ENCODE measurements at places on chromosomes 7 and 10. TPM values are rescaled to one million over a fixed set of nuclear protein-coding genes. Genes with fewer than 3 reads are reported as not detected.

DNA sequence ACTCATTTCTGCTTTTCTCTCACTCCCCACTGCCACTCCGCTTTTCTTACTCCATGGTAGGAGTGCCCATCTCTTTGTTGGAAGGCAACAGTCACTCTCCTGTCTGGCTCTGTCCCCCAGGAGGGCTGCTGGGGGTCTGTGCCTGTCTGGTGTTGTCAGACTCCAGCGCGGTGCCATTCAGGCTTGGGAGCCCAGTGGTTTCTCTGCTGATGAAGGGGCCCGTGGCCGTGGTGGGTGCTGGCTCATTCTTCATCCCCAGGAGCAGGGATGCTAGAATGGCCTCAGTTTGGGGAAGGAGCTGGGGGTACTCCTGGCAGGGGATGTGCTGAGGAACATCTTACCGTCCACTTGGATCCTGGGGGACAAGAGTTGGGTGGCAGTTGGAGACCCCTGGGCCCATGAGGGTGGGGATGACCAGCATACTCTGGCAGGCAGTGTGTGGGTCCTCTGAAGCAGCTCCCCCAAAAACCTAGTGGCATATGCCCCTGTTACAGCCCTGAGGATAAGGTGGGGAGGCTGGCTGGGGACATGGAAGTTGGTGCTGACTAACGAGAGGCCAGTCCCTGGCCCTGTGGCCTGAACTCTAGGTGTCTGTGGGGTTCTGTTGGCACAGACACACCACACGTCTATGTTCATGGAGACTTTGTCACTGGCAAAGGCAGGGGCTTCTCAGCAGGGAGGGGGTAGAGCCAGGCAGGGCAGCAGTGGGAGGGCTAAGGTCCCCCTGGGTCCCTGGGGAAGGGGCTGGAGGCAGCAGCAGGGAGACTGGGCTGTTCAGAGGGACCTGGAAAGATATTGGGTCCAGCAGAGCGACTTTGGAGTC lies 102.8 kb upstream of the RET start:
- no peak overlapping the region for H3K27ac ChIP-seq
- DNase-seq = no peak
- no peak overlapping the region for H3K4me3 ChIP-seq
- H3K4me1 ChIP-seq = peaks cover 7% of the 10 kb centered on the region

GRCh38 chr10:75236178-75236825 lies 545 bp upstream of the COMTD1 start:
- peaks cover 17% of the 10 kb centered on the region for H3K36me3 ChIP-seq
- H3K27me3 ChIP-seq = no peaks in the 10 kb centered on the region
- H3K27ac ChIP-seq = no peak overlapping the region

- no peak overlapping the region for H3K27ac ChIP-seq
- no peaks in the 10 kb centered on the region for H3K36me3 ChIP-seq
- no peaks in the 10 kb centered on the region for H3K4me1 ChIP-seq
- no peak overlapping the region for H3K4me3 ChIP-seq
- no peak for DNase-seq
- peaks cover 9% of the 10 kb centered on the region for H3K27me3 ChIP-seq
These were observed 19.3 kb downstream of the PRSS2 start for GRCh38 chr7:142790056-142790455.

- H3K36me3 ChIP-seq = no peaks in the 10 kb centered on the region
- no peaks in the 10 kb centered on the region for H3K4me1 ChIP-seq
- DNase-seq = peak; percentile 1
These were observed 175.9 kb upstream of the TAC1 start for GRCh38 chr7:97555857-97556421.

Gene FAM180A
- 0.62 TPM for total RNA-seq

DNA sequence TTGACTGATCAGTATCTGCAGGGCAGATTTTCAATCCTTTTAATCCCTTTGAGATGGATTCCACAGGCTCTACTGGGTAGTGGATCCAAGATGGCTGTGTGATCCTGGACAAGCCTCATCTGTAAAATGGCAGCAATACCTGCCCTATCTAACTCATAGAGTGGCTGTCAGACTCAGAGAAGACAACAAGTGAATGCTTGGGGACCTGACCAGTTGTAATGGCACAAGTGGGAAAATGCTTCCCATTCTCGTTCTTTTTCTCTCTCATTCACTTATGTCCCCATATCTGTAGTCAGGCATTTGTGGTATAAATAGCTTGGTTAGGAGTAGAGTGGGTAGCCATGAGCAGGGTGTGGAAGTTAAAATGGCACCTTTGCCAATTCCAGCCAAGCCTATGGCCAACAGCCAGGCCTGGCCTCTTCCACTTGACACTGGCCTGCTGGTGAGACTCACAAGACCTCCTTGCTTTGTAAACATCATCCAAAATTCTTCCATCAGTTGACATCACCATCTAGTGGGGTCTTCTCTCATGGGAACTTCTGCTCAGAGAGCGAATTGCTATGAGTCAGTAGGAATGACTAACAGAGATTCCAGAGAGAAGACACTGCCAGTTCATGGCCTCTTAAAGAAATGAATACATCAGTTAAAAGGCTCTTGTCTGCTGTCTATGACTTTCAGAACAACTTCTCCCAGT lies 150.1 kb downstream of the PLPP4 start:
- no peak overlapping the region for H3K27ac ChIP-seq
- no peak overlapping the region for H3K4me3 ChIP-seq
- no peaks in the 10 kb centered on the region for H3K27me3 ChIP-seq
- no peak for DNase-seq
- no peaks in the 10 kb centered on the region for H3K36me3 ChIP-seq

Gene EMX2
- total RNA-seq = 5.7 TPM

DNA sequence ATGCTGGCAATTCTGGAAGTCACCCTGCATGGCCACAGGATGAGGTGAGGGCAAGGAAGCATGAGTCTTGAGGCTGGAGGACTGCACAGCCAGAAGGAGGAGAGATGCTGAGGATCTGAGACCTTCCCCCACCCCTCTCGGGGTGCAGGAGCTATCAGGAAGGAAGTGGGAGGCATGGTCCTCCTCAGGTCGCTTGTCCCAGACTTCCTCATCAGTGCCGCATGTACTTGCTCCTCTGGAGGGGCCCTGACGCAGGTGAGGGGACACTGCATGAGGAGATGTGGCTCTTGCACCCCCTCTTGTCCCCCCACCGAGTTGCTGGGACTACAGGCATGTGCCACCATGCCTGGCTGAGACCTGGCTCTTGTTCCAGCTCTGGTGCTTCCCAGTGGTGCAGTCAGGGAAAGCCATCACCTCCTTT lies 5.7 kb upstream of the ZMIZ1 start:
- H3K4me1 ChIP-seq = peaks cover 34% of the 10 kb centered on the region
- H3K4me3 ChIP-seq = no peak overlapping the region
- DNase-seq = no peak
- H3K27me3 ChIP-seq = peaks cover 2% of the 10 kb centered on the region
- no peaks in the 10 kb centered on the region for H3K36me3 ChIP-seq
